ENCODE measurements at places on chromosomes 2 and 18.

DNA sequence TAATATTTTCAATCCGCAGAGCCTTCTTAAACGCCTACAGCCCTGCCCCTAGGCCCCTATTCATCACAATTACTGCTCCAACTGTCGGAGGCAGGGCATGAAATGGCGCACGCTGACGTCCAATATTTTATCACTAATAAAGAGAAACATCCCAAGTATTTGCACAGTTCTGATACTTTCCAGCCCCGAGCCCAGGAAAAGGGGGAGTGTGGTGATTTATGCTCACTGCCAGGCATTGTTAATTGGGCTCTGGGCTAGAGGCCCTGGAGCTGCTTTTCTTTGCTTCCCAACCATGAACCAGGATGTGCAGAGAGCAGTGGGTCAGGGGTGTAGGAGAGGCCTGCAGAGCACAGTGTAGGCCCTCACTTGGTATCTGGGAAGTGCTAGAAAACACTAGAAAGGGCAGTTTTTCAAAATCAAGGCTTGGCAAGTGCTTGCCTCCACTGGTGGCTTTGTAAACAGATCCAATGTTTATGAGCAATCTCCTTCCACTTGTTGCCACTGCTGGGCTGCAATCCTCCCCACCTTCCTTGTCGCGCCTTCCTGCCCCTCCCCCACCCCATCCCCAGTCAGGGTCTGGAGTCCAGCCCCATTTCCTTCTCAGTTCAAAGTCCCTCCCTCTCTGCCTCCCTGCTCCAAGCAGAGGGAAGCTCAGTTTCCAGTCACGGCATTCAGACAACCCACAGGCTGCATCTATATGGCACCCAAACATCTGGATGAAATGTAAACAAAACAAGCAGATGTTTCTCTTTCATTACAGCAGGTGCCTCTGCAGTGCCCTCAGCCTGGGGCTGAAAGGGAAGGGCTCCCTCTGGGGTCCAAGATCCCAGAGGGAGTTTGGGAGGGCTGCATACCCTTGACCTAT, 83.9 kb upstream of the PKDCC start:
- no peak for DNase-seq

DNA sequence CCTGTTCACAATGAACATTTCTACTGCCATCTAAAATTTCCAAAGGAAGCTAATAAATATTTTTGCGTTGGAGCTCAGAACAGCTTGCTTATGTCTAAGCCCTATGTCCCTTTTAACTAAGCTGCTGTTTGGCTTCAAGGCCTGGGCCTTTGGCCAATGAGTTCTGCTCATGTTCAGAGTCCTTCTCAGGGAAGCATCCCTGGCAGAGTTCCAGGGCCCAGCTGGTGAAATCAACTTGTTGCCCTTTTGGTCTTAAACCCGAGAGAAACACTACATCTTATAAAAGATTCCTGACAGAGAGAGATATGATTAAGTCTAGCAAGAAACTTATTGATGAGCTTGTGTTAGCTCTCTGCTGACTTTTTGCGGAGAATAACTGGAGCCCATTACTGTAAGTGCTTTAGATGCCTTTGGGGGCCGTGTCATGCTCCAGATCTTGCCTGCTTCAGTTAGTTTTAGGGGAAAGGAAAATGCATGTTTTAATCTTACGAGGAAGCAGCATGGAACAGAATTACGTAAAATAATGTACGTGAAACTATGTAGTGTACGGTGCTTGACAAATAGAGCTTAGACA, 102.5 kb upstream of the NOSTRIN start:
- DNase-seq, result no peak

GRCh38 chr2:190090148-190090547, 27.6 kb upstream of the MSTN start:
- DNase-seq, result no peak

DNA sequence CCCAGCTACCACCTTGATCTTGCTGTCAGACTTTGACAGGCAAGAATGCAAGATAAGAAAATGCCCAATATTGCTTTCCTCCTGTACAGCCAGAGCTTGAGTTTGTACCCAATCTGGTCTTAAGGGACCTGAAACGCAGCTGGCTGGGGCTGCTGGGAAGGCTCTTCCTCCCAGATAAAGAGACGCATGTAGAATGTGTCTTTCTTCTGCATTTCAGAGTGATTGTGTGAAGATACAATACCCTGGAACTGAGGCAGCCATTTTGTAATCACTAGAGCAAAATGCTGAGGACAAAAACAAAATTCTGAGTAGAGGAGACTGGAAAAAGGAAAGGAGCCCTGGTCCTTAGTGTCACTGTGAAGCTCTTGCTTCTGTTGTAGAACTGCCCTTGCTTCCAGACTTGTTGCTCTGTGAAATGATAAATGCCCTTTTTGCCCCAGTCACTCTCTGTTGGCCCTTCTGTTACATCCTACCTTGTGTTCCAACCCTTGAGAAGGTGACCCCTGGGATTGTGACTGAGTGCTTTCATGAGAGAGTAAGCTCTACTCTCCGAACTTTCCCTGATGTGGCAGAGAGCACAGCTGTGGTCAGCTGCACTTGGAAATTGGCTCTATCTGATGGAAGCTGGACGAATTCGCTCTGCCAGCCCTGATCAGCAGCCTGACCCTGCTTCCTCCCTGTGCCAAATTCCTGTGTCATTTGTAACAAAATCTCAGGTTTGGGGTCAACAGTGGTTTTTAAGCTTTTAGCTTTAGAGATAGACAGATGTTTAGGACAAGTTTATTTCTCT, 137.4 kb upstream of the RBMS1 start:
- no peak for DNase-seq

GRCh38 chr2:231181860-231182512, 16.4 kb upstream of the ARMC9 start:
- no peak for DNase-seq

- DNase-seq, result no peak
Observed at GRCh38 chr2:133837441-133838094, 269.3 kb upstream of the NCKAP5 start.

- no peak for DNase-seq
Observed at GRCh38 chr2:118774458-118775133, 72.9 kb downstream of the EN1 start.

DNA sequence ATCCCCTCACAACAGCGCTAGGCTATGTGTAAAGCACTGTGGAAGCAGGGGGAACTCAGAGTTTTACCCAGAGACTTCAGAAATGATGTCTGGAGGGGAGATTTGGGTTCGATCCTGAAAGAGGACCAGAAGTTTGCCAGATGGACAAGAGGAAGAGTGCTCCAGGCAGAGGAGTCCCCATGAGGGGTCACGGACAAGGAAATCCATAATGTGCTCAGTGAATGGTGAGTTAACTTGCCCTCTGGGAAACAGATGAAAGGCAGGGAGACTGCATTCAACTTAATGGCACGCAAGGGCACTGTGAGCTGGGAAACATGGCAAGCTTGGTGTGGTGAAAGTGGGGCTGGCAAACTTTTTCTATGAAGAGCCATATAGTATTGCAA, 6.0 kb upstream of the ASAP2 start:
- DNase-seq, result no peak

DNA sequence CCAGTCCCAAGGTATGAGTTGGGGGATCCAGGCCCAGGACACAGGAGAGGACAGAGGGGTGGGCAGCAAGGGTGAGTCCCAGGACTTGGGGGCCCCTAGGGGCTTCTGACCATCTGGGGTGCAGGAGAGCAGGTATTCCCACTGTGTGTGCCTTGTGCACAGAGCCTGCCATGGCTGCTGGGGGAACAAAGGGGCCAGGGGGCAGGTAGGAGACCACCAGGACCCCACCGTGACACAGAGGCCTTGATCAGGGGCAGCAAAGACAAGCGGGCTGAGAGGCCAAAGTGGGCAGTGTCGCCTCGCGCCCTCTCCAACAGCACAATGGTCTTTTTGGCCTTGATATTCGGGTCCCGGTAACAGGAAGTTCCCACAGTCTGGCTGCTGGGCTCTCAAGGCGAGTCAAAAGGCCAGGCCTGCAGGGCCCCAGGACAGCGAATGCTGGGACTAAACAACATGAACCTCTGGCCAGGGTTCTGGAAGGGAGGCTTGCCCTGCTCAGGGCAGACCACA, 12.3 kb upstream of the GPR17 start:
- DNase-seq, result no peak

- DNase-seq, result no peak
Observed at GRCh38 chr2:149184991-149185390, 145.4 kb upstream of the LYPD6 start.

DNA sequence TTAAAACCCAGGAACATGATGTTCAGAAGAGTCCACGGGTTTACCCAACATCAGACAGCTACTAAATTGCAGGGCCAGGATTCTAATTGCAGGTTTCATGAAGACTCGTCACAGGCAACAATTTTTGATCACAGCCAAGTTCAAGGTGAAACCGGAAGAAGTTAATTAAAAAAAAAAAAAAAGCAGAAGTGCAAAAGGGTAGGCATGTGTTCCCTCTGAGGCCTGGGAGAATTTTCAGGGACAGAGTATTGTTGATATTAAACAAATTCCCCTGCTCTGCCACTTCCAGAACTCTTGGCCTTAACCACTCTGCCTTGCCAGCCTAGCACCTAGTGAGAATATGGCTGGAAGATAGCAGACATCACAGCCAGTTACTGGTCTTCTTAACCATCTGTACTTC, 99.4 kb upstream of the TRIB2 start:
- no peak for DNase-seq

DNA sequence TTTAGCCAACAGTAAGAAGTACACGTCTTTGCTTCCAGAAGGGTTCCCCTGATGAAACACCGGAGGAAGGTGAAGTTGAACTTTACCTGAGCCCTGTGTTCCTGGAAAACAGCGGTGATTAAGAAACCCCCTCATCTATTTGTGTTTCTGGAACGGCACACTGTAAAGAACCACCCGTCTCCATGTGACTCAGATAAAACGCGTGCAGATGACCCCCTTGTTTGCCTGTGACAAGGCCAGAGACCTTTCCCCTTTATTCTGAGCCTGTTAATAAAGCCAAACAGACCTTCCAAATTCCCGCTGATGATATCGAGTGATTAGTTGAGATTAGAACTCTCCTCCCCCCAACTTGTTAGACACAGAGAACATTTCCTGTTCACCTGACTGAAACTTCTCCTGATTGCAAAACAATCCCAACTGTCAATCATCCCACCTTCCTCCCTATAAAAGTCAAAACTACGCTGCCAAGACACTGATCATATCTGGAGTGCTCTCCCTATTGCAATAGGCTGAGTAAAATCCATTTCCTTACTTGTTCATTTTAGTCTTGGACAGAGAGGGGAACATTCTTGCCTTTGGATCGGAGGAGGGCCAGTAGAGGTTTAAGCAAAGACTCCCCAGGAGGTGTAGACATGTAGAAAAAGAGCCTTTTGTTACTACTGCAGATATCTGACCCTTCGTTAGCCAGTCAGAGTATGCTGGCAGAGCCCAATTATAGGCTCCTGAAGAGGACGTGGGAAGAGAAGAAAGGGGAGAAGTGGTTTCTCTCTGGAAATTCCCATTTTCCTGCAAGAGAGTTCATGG, 914 bp upstream of the IWS1 start:
- DNase-seq, result no peak

DNA sequence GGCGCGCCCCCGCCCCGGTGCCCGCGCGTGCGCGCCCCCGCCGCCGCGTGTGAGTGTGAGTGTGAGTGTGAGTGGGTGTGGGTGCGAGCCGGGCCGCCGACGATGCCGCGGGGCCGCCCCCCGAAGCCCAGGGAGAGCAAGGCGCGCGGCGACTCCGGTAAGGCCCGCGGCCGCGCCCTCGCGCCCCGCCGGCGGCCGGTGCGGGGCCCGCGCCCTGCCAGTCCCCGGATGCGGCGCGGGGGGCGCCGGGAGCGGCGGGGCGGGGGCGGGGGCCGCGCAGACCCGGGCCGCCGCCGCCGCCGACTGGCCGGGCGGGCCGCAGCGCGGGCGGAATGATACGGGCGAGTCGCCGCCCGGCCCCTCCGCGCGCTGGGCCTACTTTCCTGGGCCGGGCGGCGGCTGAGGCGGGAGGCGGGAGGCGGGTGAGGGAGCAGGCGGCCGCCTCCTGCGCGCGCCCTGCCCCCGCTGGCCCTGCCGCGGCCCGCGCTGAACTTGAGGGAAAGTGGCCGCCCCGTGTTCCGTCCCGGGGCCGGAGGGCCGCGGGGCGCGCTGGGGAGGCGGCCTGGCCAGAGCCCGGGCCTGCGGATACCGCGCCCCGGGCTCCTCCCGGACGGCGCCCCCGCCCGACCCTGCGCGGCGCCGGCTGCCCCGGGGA, at the start of gene ZNF236:
Gene ZNF236 (plus strand): TSS at position 52 of the 655 bp plus-strand sequence. CDS start 51 bp downstream, at position 103.
- DNase-seq, result peak; percentile 19

- DNase-seq, result no peak
Observed at GRCh38 chr2:65345631-65346030, 86.8 kb downstream of the SPRED2 start.

- DNase-seq, result no peak
Observed at GRCh38 chr2:27798948-27799645, 27.6 kb downstream of the MRPL33 start.

DNA sequence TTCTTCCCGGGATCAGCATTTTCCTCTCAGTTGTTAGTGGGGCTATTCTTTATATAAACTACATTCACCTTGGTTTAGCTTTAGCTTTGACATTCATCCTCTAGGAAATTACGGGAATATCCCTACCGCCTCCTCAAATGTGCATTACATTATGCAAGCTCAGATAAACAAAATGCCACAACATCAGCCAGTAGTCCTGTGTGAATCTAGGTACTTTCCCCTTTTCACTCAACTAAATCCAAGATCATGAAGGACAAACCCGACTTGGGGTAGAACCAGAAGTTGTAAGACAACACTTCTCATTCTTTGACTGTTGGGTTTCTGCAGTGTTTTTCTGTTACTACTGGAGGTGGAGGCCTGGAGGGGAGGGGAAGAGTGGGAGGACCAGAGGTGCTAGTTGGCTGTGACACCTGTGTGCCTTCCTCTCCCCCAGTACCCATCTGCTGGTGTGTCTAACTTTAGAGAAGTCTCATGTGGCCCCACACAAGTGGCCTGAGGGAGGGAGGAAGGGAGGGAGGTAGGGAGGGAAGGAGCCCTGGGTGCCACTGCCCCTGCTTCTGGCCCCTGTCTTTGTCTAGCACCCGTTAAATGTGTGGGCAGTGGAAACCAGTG, 84.8 kb upstream of the BCL2L11 start:
- DNase-seq, result no peak

DNA sequence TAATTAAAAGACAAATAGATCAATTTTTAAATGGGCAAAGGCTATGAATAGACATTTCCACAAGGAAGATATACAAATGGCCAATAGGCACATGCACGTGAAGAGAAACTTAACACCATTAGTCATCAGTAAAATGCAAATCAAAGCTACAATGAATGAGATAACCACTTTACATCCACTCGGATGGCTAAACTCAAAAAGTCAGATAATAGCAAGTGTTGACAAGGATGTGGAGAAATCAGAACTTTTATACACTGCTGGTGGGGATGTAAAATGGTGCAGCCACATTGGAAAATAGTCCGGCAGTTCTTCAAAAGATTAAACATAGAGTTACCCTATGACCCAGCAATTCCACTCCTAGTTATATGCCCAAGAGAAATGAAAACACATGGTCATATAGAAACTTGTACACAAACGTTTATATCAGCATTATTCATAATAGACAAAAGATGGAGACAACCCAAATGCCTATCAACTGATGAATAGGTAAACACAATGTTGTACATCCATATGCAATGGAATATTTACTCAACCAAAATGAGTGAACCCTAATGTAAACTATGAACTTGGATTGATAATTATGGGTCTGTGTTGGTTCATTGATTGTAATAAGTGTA, 51.1 kb downstream of the SMAD7 start:
- no peak for DNase-seq
